Mesothelial cell of epicardium (in vitro differentiated cells): ENCODE measurements at places on chromosomes 7 and 10.

- DNase-seq, result no peak
Measured at GRCh38 chr7:16300361-16300895, 120.9 kb downstream of the CRPPA start.

DNA sequence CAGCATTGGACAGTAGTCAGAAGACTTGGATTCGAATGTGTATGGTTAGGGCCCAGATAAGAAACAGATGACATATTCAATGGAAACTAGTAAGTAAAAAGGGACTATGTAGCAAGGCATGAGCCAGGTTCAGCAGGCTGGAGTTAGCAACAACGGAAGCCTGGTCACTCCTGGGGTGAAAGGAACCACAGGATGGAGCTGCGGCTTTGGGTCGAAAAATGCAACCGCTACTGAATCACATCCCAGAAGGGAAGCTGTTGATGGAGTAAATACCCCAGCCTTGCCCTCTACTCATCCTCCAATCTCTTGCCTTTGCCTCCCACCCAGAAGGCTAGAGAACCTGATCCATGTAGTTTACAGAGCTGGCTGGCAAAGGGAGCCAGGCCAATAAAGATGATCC is 37.5 kb upstream of the EGR2 start:
- DNase-seq, result no peak

DNA sequence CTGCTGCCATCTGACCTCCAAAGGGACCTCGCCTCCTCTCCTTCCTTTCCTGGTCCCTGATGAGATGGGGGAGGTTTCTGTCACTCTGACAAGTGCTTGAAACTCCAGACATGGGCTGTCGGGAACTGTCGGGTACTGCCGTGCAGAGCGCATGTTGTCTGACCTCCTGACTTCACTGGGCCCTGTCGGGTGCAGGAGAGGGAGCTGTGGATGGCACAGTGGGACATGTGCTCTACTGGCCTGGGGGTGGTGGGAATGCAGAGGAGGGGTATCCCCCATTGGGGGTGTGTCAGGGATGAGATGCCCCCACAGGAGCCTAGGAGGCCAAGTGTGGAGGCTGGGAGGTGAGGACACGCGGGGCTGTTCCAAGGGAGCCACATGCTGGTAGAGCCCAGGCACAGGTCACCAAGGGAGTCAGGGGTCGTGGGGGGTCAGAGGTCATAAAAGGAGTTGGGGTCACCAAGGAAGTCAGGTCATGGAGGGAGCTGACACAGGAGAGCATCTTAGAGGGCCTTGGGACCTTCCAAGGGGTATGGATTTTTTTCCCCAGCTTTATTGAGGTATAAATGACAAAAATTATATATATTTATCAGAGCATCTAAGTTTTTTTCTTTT is 30.9 kb downstream of the TMEM120A start:
- DNase-seq, result no peak

- DNase-seq, result no peak
Measured at GRCh38 chr7:135238112-135238744, 4.6 kb downstream of the STRA8 start.

- DNase-seq, result no peak
Measured at GRCh38 chr10:6390213-6390845, 187.6 kb downstream of the PFKFB3 start.

- no peak for DNase-seq
Measured at GRCh38 chr7:139851770-139852481, 22.9 kb downstream of the TBXAS1 start.

DNA sequence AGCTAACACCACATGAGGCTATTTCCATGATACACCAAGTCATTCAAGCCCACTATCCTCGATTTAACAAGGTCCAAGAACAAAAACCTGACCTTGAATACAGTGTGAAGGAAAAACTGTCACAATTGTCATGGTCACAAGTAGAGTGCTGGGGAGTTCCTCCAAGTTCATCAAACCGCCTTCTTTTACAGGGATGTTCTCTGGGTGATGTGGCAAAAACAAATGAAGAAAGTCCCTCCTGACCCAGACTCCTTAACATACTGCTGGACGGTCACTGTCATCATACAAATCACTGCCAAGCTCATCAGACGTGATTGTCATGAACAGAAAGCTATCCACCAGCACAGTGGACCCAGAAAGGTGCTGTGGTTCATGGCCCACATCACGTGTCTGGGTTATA is 28.9 kb downstream of the HIPK2 start:
- no peak for DNase-seq
